NCI-H1092 treated with DMSO at 0.1 percent for 48 hours (cell line): ENCODE measurements at places on chromosomes 1 and 21.

GRCh38 chr1:97796711-97797110, 124.1 kb downstream of the DPYD start:
- no peak for DNase-seq

- DNase-seq: no peak
Observed at GRCh38 chr1:116031302-116031835, 55.1 kb downstream of the SLC22A15 start.

DNA sequence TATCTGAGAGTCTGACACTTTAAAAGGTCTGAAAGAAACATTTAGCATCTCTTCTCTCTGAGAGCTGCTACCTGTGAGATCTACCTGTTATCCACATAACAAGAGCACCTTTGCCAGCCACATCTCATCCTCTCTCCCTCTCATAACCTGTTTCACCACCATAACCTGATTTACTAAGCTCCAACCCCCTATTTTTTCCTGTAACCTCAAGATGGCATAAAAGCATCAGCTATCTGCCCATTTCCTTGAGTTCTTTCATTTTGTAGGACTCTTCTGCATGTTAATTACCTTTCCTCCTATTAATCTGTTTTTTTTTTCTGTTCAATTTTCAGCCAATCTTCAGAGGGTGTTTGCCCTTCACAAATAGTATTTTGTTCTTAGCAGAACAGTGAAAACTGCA, 136.5 kb upstream of the KCNK1 start:
- DNase-seq: no peak

GRCh38 chr21:42203936-42204335, 15.0 kb upstream of the ABCG1 start:
- DNase-seq: no peak

GRCh38 chr1:68142461-68142860, 89.9 kb downstream of the WLS start:
- no peak for DNase-seq

- DNase-seq: peak; percentile 1
Observed at GRCh38 chr1:2179283-2180013, 15.1 kb downstream of the FAAP20 start.

DNA sequence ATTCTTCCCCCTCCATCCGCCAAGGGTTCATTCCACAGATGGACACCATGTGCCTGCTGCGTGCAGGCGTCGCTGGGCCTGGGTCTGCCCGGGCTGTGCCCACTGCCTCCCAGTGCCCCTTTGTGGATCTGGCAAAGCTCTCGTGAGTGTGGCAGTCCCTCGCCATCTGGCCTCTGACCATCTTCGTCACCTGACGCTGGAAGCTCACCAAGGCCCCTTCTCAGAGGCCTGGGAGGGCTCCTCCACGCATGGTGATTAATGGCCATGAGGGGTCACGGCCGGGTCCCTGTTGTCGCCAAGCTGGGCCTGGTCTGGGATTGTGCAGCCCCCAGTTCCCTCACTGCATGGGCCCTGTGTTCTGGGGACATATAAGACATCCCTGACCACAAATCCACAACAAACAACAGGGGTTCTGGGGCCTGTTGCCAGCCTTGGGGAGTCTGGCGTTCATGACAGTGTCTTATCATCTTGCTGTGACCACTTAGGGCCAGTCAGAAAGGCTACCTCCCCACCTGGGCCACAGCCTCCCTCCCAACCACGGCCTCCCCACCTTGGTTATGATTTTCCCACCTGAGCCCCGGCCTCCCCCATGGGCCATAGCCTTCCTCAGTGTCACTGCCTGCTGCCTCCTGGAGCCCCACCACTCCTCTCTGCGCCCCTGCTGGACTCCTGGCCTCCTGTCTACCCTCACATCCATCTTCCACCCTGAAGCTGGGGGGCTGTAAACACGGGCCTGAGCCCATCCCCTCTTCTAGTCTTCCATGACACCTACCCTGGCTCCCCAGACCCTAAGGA, 27.9 kb downstream of the SLC45A1 start:
- DNase-seq: no peak

DNA sequence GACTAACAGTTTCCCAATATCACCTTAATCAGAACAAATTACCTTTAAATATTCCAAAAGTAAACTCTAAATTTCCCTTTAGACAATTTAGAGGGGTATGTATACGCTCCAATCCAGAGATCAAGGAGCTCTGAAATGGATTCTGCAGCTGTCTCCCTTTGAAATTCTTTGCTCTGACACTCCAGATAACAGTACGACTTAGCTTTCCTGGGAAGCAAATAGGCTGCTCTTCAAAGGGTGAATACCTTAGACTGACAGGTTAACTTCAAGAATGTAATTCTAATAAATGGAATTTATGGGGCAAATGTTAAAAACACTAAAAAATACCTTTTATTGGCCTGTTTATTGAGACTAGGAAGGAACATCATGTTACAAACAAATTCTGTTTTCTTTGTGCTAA, 357.2 kb downstream of the USP25 start:
- DNase-seq: no peak

DNA sequence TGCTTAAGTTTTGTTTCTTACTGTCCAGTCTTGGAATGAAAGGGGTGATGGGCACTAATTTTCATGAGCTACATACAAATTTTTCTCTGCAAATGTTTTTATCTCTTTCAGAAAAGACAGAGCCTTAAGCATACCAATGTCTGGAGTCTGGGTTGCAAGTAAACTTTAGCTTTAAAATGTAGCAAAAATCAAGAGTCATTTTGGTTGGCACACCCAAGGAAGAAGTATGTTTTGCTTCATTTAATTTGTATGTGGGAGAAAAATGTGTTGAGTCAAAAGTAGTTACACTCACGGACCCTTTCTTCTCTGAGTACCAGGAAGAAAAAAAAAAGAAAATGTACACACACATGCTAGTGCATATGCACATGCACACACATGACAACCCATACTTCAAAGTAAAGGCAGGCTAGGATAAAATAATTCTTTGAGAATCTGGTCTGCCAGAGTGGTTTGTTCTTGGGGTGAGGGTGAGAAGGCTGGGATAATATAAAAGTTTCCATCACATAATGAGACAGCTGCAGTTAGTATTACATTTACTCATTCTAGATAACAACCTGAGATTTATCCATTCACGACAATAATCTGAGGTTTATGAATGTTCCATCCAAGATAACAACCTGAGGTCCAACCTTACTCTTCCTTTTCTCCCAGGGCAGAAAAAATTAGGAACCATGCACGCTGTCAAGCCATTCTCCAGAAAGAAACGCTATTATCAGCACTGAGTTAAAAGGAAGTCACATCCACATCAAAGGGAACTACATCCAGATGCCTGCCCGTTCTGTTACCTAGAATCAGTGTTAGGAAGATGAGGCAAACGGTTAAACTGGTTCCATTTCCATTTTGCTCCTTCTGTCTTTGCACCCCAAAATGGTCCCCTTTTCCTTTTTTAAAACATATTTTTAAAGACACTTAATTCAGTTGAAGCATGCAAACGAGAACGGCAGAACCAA, 9.3 kb downstream of the DPYD start:
- DNase-seq: no peak

- DNase-seq: no peak
Observed at GRCh38 chr1:84108900-84109578, 35.0 kb upstream of the PRKACB start.

DNA sequence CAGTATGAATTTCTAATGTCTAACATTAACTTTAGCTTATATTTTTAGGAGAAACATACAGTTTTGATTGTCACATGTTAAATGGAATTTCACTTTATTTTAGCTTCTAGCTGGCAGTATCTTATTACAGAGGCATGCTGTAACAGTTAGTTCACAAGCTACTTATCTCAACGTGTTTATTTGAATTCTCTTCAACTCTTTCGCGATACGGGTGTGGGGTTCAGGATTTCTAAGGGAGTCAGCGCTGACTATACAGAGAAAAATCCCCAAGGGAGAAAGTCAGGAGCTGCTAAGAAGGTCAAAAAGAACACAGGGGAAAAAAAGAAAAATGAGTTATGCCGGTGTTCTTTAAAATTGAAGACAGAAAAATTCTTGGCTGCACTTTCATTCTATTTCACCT, 296.2 kb downstream of the VAV3 start:
- DNase-seq: no peak

DNA sequence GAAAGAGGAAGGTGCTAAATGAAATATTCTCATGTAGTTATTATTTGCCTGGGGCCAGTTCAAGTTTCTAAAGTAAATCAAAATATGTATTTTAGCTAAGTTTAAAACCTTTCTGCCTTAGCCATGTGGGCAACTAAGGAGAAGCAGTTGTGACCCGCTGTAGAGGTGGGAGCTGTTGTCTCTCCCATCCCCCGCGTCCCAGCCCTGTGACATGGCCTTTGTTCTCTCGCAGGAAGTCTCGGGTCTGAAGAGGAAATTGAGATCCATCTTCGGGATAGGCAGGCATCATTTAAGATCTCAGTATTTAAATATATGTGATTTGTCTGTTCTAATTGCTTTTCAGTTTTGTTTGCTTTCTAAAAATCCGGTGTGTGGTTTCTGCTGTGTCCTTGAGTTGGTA, 121.5 kb downstream of the CAMTA1 start:
- DNase-seq: no peak

DNA sequence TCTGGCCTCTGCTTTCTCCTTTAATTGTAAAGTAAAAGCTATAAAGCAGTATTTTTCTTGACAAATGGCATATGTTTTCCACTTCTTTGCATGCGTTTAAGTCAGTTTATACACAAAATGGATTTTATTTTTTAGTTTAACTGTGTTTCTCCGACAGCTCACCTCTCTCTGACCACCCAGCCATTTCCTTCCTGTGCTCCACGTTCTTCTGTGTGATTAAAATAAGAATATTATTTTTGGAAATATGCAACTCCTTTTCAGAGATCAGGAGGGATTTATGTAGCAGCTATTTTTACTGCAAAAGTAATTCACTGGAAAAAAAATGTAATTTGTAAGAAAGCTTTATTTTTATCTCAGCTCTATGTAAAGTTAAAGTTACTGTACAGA, 18.0 kb downstream of the ETS2 start:
- no peak for DNase-seq

GRCh38 chr1:116489231-116489697, 81.6 kb downstream of the CD58 start:
- DNase-seq: no peak

GRCh38 chr1:26853156-26853555, 9.8 kb upstream of the SFN start:
- DNase-seq: peak; percentile 50

DNA sequence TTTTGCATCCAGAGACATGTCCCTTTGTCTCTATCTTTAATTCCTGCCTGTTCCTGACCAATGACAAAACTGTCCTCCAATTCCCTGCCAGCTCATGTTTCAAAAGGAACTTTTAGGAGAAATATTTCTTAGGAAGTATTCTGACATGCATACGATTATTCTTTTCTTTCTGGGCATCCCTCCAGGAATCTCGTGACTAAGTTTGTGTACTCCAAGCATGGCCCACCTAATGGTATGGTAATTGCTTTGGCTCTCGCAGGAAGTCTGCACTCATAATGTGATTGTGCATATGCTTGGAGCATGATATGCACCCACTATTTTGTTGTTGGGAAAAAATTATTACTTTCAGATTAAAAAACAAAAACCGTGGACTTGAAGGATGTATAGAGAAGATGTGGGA, 256.4 kb downstream of the PRDM2 start:
- no peak for DNase-seq

DNA sequence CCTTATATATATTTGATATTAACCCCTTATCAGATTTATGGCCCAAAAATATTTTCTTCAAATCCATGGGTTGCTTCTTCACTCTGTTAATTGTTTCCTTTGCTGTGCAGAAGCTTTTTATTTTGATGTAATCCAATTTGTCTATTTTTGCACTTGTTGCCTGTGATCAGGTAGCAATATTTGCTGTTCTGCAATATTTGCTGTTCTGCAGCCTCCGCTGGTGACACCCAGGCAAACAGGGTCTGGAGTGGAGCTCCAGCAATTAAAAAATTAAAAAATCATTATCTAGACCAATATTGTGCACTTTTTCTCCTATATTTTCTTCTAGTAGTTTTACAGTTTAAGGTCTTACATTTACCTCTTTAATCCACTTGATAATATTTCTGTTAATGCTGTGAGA, 564.5 kb downstream of the DPYD start:
- no peak for DNase-seq

DNA sequence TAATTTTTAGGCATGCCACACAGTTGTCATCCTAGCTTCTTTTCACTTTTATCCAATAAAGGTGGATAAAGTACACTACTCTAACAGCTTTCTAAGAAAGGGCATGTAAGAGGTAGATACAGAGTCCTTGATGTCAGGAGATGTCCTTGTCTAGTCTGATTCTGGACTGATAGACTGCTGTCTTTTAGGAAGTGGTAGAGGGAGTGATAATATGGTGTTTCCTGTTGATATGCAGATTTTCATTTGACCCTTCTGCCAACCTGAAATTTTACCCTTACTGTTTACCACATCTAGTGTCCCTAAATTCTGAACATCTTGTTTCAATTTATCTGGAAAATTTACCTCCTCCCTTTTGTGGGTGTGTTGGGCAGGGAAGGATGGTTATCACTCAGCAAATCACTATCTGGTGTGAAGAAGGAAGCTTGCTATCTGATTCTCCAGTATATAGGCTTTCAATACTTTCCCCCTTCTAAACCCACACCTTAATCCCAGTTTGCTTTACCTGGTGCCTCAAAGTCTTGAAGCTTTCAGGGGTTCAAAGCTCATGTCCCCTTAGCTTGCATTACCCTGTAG, 354.9 kb upstream of the SNX7 start:
- no peak for DNase-seq

DNA sequence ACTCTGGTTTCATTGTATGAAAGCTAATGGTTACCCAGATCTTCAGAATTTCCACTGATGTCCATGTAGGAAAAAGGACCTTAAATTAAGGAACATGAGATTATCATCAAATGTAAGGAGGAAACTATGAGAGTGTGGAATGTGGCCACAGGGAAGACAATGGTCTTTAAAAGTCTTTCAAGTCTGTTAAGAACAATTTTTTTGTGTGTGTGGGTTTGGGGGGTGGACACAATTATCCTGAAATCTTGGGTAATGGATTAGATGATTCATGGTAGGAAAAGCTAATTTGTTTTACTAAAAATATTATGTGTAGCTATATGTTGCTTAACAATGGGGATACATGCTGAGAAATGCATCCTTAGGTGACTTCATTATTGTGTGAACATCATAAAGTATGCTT, 72.9 kb downstream of the PLA2G4A start:
- DNase-seq: no peak

DNA sequence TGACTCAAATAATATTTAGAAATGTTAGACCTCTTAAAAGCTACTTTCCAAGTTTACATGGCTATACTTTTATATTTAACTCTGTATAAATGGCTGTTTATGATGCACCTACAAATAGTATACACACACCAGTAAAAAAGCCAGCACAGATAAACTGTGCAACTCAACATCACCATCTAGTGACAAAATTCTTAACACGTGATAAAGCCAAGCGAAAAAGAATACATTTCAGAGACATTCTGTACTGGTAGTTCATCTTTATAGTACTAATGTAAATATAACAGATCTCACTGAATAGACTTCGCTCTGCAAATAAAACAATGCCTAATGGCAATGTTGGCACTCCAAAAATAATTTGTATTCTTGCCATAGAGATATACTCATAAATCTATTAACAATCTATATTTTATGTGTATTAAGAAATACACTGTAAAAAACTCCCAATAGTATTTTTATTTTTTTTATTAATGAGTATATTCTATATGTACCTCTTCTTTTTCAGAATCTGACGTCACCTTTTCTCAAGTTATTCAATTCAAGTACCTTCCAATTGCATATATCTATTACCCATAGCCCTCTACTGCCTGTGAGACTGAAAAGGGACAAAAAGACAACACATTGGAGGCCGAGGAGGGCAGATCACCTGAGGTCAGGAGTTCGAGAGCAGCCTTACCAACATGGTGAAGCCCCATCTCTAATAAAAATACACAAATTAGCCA, 100.2 kb downstream of the DPYD start:
- peak; percentile 37 for DNase-seq
